ENCODE measurements at places on chromosomes 1 and 21.

DNA sequence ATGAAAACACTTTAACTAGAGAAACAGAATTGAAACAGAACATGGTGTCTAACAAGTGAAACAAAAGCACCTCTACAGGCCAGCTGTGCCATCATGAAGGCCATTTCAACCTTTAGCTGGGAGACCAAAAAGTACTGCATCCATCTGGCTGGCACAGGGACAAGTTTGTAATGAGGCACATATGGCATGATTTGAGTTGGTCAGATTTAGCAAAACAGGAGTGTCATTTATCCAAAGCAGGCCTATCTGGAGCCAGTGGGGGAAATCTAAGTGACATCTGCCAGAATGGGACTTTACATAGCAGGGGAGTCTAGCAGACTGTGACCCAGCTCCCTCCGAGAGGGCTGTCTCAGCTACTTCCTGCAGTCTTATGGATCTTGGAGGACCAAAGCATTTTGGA, 51.9 kb downstream of the DNTTIP2 start:
- DNase-seq, result no peak

GRCh38 chr1:247246325-247247115, 9.4 kb upstream of the VN1R5 start:
- no peak for DNase-seq

- no peak for DNase-seq
These were observed 105.9 kb upstream of the EDEM3 start for GRCh38 chr1:184860535-184860934.

DNA sequence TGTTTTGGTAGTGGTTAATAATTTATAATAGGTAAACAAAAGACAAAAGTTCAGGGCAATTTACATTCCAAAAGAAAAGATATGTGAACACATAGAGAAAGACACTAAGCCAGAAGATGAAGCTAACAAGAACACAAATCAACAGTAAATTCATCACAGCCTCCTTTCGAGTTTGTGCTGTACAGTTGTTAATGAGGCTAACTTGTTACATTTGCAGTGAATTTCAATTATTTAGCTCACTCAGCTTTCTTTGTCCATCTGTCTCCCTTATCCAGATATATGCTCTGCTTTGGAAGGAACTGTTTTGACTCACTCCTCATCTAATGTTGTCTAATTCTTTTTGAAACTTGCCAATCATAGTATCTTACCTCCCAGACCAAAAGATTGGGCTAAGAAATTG, 423.3 kb upstream of the OLFM3 start:
- no peak for DNase-seq

GRCh38 chr1:21838359-21839157, 26.5 kb downstream of the LDLRAD2 start:
- DNase-seq, result no peak

GRCh38 chr1:113849072-113849471, 22.4 kb downstream of the PTPN22 start:
- DNase-seq, result no peak

Data from caudate nucleus (tissue), 63 donors.